Renal pelvis (tissue), 12 donors: ENCODE measurements at places on chromosomes 13 and 19. TPM values are rescaled to one million over a fixed set of nuclear protein-coding genes. Genes with fewer than 3 reads are reported as not detected.

Gene LSM4
- polyA plus RNA-seq: 102 TPM

DNA sequence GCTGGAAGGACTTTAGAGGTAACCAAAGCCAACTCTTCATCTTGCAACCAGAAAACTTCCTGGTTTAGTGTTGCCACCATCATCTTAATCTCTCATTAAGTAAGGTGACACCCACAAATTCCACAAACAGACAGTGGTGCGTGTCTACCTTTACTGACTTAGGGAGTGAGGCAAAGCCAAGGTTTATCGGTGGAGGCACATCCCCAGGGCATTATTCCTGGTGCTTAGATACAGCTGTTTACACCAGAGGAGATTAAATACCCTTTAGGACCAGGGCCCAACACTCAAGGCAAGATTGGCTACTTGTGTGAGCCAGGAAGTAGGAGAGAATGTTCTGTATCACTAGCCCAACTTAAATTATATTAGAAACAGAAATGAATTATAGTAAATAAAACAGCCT is 9.5 kb downstream of the STOML3 start:
- DNase-seq: no peak

- no peak for DNase-seq
These were observed 614.4 kb downstream of the LIG4 start for GRCh38 chr13:107600971-107601370.

Gene MYH14
- 31.7 TPM for polyA plus RNA-seq
